ENCODE measurements at places on chromosomes 12 and 14.

- DNase-seq: peak; percentile 64
- H3K27me3 ChIP-seq: no peaks in the 10 kb centered on the region
- H3K4me3 ChIP-seq: peak within 1 kb of the TSS; percentile 64
- no peaks in the 10 kb centered on the region for H3K36me3 ChIP-seq
- peak within 1 kb of the TSS; percentile 82 for H3K27ac ChIP-seq
These were observed at the start of gene SSPN for GRCh38 chr12:26195250-26195640. Gene SSPN (plus strand): TSS chr12:26195573. CDS start chr12:26195673, 100 bp downstream.

GRCh38 chr12:132433641-132434395 lies 56.1 kb upstream of the FBRSL1 start:
- peaks cover 26% of the 10 kb centered on the region for H3K4me1 ChIP-seq
- no peak overlapping the region for H3K4me3 ChIP-seq
- no peaks in the 10 kb centered on the region for H3K36me3 ChIP-seq
- peaks cover 28% of the 10 kb centered on the region for H3K27me3 ChIP-seq

- DNase-seq: no peak
- H3K36me3 ChIP-seq: no peaks in the 10 kb centered on the region
- H3K4me3 ChIP-seq: no peak overlapping the region
- H3K27me3 ChIP-seq: no peaks in the 10 kb centered on the region
- no peaks in the 10 kb centered on the region for H3K4me1 ChIP-seq
These were observed 416.6 kb downstream of the LRIG3 start for GRCh38 chr12:58503731-58504130.

- no peak overlapping the region for H3K27ac ChIP-seq
- no peaks in the 10 kb centered on the region for H3K4me1 ChIP-seq
- no peak overlapping the region for H3K4me3 ChIP-seq
- no peak for DNase-seq
- no peaks in the 10 kb centered on the region for H3K36me3 ChIP-seq
- peaks cover 21% of the 10 kb centered on the region for H3K27me3 ChIP-seq
These were observed 115.0 kb downstream of the TMEM132C start for GRCh38 chr12:128381946-128382345.

DNA sequence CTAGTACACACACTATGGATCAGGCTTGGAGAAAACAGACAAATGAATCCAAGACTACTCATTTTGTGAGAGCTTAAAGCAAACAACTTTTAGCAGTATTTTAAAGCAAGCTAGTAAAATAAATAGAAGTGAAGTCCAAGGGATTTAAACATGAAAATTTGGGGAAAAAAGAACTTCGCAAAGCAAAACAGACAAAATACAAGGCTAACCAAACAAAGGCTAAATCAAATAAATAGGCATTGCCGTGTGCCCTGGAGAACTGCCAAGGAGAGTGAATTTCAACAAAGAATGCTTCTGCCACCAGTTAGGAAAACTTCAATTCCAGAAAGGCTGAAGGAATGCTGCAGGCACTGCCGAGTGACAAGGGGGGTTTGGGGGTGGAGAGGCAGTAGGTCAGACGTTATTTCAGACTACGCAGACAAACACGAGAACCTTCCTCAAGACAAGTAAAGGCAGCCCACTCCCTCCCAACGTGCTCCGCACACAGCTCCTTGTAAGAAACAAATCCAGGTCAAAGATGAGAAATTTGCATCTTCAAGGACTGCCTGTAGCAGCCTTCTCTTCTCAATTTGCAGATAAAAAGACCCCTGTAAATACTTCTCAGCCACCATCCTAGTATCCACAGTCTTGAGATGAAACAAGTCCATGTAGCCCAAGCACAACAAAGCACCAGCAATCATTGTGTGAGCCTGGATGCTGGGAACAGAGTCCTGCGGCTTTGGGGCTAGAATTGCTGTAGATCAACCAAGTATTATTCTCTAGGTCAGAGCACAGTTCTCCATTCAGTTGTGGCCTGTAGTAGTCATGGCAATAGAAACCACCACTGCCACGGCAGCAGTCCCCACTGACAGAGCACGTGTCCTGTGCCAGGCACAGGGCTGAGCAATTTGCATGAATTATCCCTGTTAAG lies 43.3 kb downstream of the EFCAB11 start:
- H3K27me3 ChIP-seq: no peaks in the 10 kb centered on the region
- peaks cover 22% of the 10 kb centered on the region for H3K4me1 ChIP-seq
- no peak for DNase-seq
- no peak overlapping the region for H3K4me3 ChIP-seq
- no peak overlapping the region for H3K27ac ChIP-seq

GRCh38 chr12:121980191-121980891 lies 41.3 kb upstream of the BCL7A start:
- no peak overlapping the region for H3K27ac ChIP-seq
- H3K36me3 ChIP-seq: no peaks in the 10 kb centered on the region
- H3K4me3 ChIP-seq: no peak overlapping the region
- no peaks in the 10 kb centered on the region for H3K27me3 ChIP-seq

DNA sequence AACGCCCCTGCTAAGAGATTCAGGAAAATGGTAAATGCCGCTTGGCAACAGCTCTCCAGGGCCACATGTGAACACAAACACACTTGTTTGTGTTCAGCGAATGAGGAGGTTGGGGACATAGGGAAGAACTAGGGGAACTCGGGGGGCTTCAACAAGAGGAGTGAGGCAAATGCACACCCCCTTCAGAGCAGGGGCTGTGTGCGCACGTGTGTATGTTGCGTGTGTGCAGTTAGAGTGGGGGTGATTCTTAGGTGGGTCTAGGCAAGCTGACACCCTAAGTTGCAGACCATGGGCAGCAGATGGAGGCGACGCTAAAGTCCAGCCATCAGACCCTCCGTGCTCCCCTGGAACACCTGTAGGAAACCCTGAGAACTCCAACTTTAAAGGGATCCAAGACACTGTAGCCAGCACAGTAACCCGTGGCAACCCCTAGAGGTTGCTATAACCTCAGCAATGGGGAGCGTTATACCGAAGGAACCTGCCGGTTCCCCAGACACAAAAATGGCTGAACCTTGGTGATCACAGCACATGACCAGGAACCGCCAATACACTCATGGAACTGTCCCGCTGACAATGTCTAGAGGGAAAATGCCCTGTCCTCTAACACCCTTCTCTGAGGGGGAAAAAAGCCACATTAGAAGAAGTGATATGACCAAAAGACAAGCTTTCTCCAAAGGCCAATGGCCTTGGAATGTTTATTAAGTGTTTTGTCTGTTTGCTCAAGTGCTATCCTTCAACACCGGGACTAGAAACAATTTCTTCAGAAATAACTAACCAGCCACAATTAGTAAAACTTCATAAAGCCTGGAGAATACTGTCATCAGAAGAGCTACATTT lies 86.5 kb upstream of the CEP83 start:
- DNase-seq: peak; percentile 53
- no peaks in the 10 kb centered on the region for H3K36me3 ChIP-seq
- H3K4me1 ChIP-seq: no peaks in the 10 kb centered on the region
- H3K4me3 ChIP-seq: no peak overlapping the region
- H3K27ac ChIP-seq: no peak overlapping the region
- H3K27me3 ChIP-seq: no peaks in the 10 kb centered on the region

- peak; percentile 45 for DNase-seq
- peaks cover 24% of the 10 kb centered on the region for H3K36me3 ChIP-seq
- H3K4me3 ChIP-seq: no peak overlapping the region
- no peak overlapping the region for H3K27ac ChIP-seq
- no peaks in the 10 kb centered on the region for H3K27me3 ChIP-seq
These were observed 17.3 kb downstream of the JAG2 start for GRCh38 chr14:105151084-105151837.

DNA sequence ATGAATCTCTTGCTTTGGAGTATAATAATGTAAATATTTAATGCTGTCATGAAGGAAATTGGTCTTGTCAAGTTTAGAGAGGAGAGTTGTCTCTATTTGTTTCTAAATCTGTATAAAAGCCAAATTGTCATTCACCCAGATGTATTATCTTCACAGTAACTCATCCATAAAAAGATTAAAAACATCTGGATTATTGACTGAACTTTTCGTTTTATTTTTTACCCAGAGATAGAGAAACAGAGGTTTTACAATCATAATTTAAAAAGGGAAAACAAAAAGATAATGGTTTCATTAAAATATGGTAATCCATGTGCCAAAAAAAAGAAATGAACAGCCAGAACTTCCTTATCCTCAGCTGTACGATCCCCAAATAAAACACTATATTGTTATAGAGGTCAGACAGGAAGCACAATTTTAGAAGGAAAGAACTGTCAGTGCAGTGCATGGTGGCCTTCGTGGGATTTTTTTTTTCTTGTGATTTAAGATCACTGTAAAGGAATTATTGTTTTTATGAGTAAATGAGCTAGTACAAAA lies 125.9 kb downstream of the ACSS3 start:
- H3K4me1 ChIP-seq: no peaks in the 10 kb centered on the region
- DNase-seq: no peak
- H3K27ac ChIP-seq: no peak overlapping the region
- no peak overlapping the region for H3K4me3 ChIP-seq

DNA sequence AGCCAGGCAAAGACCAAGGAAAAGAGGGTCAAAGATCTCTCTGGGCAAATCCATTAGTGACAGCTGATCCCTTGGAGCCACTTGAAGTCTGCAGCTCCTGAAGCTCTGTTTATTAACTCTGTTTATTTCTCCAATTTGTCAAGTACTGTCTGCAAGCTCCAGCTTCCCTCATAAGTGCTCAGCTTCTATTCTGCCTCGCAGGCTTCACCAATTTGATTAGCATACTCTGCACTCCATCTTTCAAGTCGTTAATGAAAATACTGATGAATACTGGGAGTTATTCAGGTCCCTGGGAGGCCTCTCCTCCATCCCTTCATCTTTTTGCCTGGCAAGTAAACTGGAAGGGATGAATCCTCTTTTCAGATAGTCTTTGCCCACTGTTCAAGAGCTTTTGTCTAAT lies 54.3 kb downstream of the TTC9 start:
- DNase-seq: no peak
- no peak overlapping the region for H3K4me3 ChIP-seq
- H3K27me3 ChIP-seq: no peaks in the 10 kb centered on the region
- H3K4me1 ChIP-seq: peaks cover 14% of the 10 kb centered on the region
- H3K27ac ChIP-seq: no peak overlapping the region

- H3K4me3 ChIP-seq: no peak overlapping the region
- no peak for DNase-seq
- H3K27me3 ChIP-seq: no peaks in the 10 kb centered on the region
These were observed 500.5 kb downstream of the EGLN3 start for GRCh38 chr14:33450416-33450815.

DNA sequence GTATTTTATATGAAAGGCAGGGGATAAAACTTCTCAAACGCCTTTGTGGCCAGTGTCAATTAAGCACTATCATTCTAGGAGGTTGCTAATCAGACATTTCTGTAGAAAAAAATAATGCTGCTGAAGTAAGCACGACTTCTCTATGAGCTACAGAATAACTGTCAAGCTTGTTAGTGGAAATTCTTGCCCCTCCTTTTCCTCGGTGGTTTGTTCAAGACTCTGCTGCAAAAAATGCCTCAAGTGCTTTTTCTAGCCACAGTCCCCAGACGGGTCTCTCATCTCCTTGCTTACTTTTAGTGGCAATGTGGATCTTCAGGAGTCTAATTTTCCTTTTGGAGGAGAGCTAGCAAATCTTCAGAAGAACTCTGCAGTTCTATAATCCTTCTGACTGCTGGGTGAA lies 452.0 kb downstream of the FUT8 start:
- no peaks in the 10 kb centered on the region for H3K36me3 ChIP-seq
- no peak for DNase-seq
- H3K4me1 ChIP-seq: no peaks in the 10 kb centered on the region
- peaks cover 4% of the 10 kb centered on the region for H3K27me3 ChIP-seq
- H3K4me3 ChIP-seq: no peak overlapping the region

- no peaks in the 10 kb centered on the region for H3K27me3 ChIP-seq
- H3K4me1 ChIP-seq: peaks cover 12% of the 10 kb centered on the region
- no peak for DNase-seq
- H3K27ac ChIP-seq: no peak overlapping the region
These were observed 11.7 kb upstream of the SIVA1 start for GRCh38 chr14:104741108-104741802.

GRCh38 chr12:79255288-79255687 lies 390.7 kb downstream of the SYT1 start:
- H3K27ac ChIP-seq: no peak overlapping the region
- no peaks in the 10 kb centered on the region for H3K4me1 ChIP-seq
- no peaks in the 10 kb centered on the region for H3K27me3 ChIP-seq
- no peak overlapping the region for H3K4me3 ChIP-seq

DNA sequence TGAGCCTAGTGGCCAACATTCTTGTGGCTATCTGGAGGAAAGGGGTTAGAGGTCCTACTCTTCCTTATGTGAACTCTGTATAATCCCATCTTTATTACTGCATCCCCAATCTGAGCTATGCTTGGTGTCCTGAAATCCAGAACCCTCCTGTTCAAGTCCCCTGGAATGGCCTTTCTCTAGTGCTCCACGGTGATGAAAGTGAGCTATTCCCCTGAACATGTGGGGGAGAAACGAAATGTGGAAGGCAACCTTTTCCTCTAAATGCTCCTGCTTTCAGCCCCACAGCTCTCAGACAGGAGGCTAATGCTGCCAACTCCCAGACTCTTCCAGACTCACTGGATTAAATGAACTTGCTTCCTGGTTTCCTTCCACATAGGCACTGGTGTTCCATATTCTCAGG lies 2.5 kb upstream of the PGAM5 start:
- peaks cover 25% of the 10 kb centered on the region for H3K4me1 ChIP-seq
- no peaks in the 10 kb centered on the region for H3K27me3 ChIP-seq
- DNase-seq: no peak
- peaks cover 11% of the 10 kb centered on the region for H3K36me3 ChIP-seq
- no peak overlapping the region for H3K27ac ChIP-seq

- H3K27me3 ChIP-seq: no peaks in the 10 kb centered on the region
- no peak overlapping the region for H3K27ac ChIP-seq
- H3K4me3 ChIP-seq: no peak overlapping the region
These were observed 25.4 kb downstream of the PSMC1 start for GRCh38 chr14:90281756-90282155.

GRCh38 chr14:61512026-61512834 lies 183.1 kb upstream of the HIF1A start:
- no peak for DNase-seq
- no peak overlapping the region for H3K4me3 ChIP-seq
- H3K4me1 ChIP-seq: peaks cover 66% of the 10 kb centered on the region

- H3K4me1 ChIP-seq: no peaks in the 10 kb centered on the region
- no peak overlapping the region for H3K4me3 ChIP-seq
- H3K36me3 ChIP-seq: no peaks in the 10 kb centered on the region
- peaks cover 10% of the 10 kb centered on the region for H3K27me3 ChIP-seq
- DNase-seq: no peak
These were observed 33.0 kb downstream of the SRRM4 start for GRCh38 chr12:119014368-119014767.

- peaks cover 15% of the 10 kb centered on the region for H3K4me1 ChIP-seq
- no peaks in the 10 kb centered on the region for H3K36me3 ChIP-seq
- H3K27ac ChIP-seq: no peak overlapping the region
- peaks cover 54% of the 10 kb centered on the region for H3K27me3 ChIP-seq
- no peak overlapping the region for H3K4me3 ChIP-seq
- no peak for DNase-seq
These were observed 3.9 kb upstream of the KRT4 start for GRCh38 chr12:52817699-52818238.

GRCh38 chr14:75614179-75614578 lies 35.8 kb downstream of the FLVCR2 start:
- no peaks in the 10 kb centered on the region for H3K27me3 ChIP-seq
- no peak overlapping the region for H3K4me3 ChIP-seq
- no peaks in the 10 kb centered on the region for H3K36me3 ChIP-seq
